Activated naive CD4-positive, alpha-beta T cell treated with anti-CD3 and anti-CD28 coated beads, Interleukin-2, amount 50 U/mL, for 72 hours (primary cell): ENCODE measurements at places on chromosomes 6 and 20.
A peak's percentile ranks its signal among the peaks of the same experiment; 100 is the strongest.

DNA sequence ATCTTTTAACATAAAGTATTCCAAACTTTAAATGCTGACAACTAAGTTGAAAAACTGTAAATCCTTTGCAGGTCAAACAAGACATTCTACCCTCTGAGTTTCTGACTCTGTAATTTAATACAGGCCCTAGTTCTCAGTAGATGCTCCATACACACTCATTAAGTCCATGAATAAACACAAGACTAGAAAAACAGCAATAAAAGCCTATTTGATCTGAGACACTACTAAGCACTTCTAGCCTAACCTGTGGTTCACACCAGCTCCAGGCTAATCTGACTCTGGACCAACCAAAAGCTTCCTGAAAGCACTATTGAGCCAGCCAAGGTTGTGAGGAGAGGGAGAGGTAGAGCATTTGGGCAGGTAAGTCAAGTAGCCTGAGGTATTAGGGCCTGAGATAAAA lies 103.9 kb downstream of the EPM2A start:
- no peak for DNase-seq

DNA sequence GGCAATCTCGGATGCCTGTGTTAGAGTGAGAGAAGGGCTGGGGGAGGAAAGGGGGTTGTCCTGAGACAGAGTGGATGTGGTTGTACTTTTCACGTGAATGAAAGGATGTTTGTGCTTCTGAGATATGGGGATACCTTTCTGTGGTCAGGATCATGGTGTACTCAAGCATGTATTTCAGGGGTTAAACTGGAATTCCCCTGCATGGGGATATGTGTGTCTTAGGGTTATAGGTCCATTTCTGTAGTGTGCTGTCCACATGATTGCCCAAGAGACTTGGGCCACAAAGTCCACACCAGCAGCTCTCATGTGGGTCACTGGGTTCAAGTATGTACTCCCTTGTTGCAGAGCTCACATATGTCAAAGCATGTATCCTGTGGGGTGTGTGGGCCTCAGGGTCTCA lies 10.5 kb downstream of the SYNGAP1 start:
- no peak for DNase-seq

GRCh38 chr20:20076297-20077065 lies 24.1 kb downstream of the CFAP61 start:
- DNase-seq = no peak

- DNase-seq = no peak
These were observed 52.1 kb upstream of the RNF182 start for GRCh38 chr6:13872681-13873080.

- DNase-seq = no peak
These were observed 61.9 kb upstream of the HBS1L start for GRCh38 chr6:135116571-135116970.

DNA sequence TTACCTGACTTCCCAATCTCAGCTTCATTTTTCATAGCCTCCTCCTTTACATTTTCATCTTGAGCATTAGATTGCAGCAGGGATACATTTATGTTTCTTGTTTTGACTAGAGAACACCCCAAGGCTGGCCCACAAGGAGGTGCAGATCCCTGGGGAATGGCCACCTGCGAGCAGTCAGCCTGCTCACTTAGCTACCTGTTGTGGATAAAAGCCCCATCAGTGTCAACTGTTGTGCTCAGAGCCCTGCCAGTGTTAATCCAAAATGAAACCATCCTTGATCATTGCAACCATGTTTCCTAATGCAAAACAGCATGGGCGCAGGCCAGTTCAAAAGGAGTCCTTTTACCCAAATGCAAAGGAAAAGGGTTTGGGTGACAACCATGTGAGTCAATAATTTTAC lies 50.8 kb downstream of the CNR1 start:
- DNase-seq = no peak

- peak; percentile 64 for DNase-seq
These were observed 85.1 kb downstream of the CLIC5 start for GRCh38 chr6:45930420-45931040.

DNA sequence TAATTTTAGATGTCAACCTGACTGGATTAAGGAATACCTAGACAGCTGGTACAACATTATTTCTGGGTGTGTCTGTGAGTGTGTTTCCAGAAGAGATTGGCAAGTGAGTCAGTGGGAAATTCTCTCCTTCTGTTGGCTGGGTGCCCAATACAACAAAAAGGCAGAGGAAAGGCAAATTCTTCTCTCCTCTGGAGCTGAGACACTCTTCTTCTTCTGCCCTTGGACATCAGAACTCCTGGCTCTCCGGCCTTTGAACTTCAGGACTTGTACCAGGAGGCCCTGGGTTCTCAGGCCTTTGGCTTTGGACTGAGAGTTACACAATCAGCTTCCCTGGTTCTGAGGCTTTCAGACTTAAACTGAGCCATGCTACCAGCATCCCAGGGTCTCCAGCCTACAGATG lies 7.8 kb upstream of the BTN3A1 start:
- no peak for DNase-seq

DNA sequence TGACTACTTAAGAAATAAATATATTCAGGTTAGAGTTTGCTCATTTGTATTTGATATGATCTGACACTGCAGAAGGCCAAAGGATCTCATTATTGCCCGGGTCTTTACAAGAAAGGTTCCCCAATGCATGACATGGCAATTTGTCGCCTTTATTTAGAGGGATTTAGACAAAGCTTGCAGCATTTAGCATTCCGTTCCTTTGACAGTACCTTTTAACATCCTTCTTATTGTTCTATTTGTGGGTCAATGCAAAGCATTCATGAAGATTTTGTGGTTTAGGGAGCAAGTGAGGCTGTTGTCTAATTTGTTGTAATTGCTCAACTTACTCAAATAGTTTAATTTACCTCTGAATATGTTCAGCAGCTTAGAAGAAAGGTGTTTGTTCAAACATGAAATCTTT lies 230.8 kb upstream of the FLRT3 start:
- DNase-seq = no peak

DNA sequence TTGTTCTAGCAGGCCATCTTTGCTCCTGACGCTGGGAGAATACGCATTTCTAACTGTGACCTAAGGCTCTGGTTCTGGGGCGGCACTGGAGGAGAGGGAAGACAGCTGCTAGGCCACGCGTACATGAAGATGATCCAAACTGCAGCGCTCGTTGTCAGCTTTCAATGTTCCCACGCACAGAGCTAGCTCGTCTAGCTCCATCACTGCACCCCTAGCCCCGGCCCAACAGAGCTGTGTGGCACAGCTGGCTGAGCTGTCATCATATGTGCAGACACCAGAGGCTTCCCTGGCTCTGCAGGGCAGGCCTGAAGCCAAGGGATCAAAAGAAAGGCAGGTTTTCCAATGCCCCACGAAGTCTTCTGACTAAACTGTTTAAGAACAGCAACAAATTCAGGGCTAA lies 124.7 kb downstream of the IRF4 start:
- no peak for DNase-seq

- no peak for DNase-seq
These were observed 164.5 kb downstream of the UNC5CL start for GRCh38 chr6:40874495-40874894.

GRCh38 chr6:39228992-39229767 lies at the start of gene KCNK5:
Gene KCNK5, minus strand, starts transcription at chr6:39229475. Its CDS starts 364 bp downstream, at chr6:39229111.
- peak; percentile 90 for DNase-seq

DNA sequence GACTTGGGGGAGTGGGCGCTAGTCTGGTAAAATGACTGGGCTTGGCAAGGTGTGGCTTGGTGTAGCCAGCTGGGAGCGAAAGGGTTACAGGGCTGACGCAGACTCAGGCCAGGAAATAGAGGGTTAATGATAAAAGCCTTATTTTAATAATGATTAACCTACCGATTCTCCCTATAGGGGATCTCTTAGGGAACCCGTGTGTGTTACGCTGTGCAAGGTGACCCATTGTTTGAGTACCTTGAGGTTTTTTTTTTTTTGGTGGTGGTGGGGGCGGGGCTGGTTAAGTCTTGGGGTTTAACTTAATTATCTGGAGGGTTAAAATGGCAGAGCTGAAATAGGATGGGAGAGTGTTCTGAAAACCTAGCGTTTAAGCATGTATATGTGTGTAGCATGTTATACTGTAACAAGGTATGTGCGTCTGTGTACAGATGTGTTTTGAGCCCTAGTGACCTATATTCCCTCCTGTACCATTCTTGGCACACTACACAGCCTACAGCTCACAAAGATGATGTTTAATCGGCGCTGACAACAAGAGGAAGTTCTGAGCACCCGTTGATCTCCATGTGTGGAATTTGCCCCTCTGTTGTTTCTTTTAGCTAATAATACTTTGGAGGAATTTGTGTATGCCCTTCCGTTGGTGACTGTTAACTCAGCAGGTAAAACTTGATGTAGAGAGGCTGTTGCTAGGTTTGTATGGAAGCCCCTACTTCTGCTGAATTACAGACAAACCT lies 1.3 kb downstream of the CARMIL1 start:
- no peak for DNase-seq

DNA sequence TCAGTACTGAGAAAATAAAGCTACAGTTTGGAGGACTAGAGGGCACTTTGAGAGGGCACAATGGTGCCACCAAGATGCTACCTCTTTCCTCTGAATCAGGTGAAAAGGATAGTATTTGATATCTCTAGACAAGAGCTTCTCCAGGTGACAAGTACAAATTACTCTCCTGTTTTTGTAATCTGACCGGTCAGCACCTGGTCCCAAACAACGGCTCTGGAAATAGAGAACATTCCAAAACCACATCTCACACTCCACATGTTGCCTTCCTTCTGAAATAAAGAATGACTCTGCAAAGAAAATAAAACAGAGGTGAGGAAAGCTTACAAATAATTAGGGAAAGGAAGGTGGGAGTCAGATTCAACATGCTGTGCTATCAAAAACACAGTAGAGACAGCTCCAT lies 51.3 kb upstream of the CITED2 start:
- no peak for DNase-seq

DNA sequence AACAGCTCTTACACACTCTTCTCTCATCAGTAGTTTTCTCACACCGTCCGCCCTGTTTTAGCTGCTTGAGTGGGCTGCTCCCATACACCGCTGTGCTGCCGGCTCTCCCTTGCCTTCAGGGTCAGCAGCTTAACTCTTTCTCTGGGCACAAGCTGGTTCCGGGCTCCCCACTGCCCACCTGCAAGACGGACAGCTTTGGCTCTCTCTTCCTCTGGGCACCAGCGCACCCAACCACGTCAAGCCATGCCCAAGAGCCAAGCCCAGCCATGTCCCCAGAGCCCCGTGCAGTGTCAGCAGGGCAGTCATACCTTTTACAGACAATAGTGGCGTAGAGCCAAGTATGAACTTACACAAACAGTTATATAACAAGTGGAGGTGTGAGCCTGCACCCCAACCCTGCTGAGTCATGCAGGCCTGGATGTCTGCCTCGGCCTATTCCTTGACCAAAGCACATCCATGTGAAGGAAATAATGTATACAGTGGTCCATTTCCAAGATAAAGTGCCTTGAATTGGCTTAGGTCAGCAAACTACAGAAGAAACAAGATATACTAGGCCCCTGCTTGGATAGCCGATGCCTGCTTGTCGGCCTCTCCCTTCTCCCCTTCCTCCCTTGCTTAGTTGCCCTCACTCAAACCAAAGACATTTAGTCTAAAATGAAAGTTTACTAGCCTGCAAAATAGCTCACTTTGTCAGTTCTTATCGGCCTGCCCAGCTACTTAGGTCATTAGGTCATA lies 89.3 kb downstream of the JPH2 start:
- DNase-seq = no peak

DNA sequence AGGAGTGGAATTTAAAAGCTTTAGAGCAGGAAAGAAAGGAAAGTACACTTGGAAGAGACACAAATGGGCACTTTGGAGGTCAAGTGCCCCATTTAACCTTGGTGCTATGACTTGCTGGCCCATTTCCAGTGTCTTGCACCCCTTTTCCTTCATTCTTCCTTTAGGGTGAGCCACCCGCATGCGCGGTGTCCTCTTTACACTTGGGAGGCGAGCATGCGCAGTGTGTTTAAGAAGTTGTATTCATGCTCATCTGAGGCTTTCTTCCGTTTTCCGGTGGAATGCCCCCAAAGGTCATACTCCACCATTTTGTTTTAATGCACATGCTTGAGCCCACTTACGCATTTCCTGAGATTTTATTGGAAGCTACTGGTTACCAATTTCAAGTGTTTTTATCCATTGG lies 29.1 kb downstream of the TMEM170B start:
- no peak for DNase-seq

GRCh38 chr6:52596371-52597028 lies 19.6 kb upstream of the TRAM2 start:
- DNase-seq = no peak

DNA sequence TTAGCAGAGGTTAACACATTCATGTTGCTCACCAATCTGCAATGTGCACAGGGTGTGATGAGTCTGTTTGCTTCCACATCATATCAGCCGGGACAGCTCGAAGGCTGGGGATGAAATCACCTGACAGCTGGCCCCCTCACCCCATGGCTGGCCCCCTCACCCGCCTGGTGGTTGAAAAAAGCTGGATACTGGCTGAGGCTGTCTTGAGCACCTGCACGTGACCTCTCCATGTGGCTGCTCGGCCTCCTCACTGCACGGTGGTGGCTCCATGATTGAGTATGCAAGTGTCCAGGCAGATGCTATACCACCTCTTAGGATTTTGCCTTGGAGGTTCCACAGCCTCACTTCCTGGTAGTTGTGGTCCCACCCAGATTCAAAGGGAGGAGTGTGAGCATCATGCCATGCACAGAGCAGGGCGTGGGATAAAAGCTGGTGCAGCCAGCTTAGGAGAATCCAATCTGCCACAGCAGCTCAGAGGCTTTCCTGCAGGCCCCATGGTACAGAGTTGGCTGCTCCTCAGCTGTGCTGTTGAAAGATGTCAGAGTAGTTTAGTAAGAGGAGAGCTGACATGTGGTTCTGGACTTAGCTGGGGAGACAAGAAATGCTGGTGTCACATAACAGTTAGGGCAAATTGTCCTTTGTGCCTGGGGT lies 29.6 kb upstream of the SYNDIG1 start:
- DNase-seq = no peak

- no peak for DNase-seq
These were observed 574.7 kb downstream of the TBC1D32 start for GRCh38 chr6:120759570-120759969.

DNA sequence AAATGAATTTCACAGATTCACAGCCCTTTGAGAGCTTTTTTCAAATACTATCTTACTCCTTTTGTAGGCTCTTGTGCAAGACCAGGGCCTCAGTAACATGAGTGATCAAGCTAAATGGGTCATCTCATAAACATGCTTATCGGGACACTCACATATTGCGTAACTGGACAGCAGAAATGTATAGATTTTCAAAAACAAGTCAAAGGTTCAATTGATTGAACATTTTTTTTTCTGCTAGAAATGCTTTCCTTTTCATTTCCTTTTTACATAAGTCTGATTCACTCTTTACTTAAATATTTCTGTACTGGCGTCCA lies 8.7 kb upstream of the SALL4 start:
- no peak for DNase-seq

- no peak for DNase-seq
These were observed 204.5 kb downstream of the UBE3D start for GRCh38 chr6:82861121-82861520.

GRCh38 chr6:17986656-17987446 lies 584 bp downstream of the KIF13A start:
- no peak for DNase-seq
